Stimulated activated naive B cell treated with anti-CD40 and anti-IgM and Interleukin-4, amounts not matched to agents 10 μg/mL and 1 μg/mL and 100 μg/mL, for 72 hours (primary cell): ENCODE measurements at places on chromosomes 2 and 18.

GRCh38 chr18:49910986-49911385 lies 97.7 kb upstream of the ACAA2 start:
- DNase-seq, result no peak
- no peak overlapping the region for H3K4me3 ChIP-seq
- no peaks in the 10 kb centered on the region for H3K4me1 ChIP-seq
- H3K36me3 ChIP-seq, result no peaks in the 10 kb centered on the region
- H3K27ac ChIP-seq, result no peak overlapping the region

DNA sequence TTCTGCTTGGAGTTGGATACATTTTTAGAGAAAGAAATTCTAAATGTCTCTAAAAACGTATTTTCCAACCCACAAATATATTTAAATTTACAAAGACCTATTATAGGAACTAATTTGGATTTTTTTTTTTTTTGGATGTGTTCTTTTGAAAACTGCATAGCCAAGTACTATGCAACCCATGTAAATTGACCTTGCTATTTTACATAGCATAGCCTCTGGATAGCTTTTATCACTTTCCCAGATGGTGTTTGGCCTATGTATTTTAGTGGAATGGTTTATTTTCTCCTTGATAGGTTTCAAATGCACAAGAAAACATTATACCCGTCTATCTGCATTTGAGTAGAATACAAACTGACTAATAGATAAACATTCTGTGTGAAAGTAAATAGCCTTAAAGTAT lies 130.0 kb downstream of the FIGN start:
- no peak for DNase-seq
- no peaks in the 10 kb centered on the region for H3K27me3 ChIP-seq
- no peak overlapping the region for H3K27ac ChIP-seq
- no peak overlapping the region for H3K4me3 ChIP-seq
- no peaks in the 10 kb centered on the region for H3K4me1 ChIP-seq
- no peaks in the 10 kb centered on the region for H3K36me3 ChIP-seq

- no peaks in the 10 kb centered on the region for H3K36me3 ChIP-seq
- no peak overlapping the region for H3K4me3 ChIP-seq
- DNase-seq, result no peak
- no peaks in the 10 kb centered on the region for H3K27me3 ChIP-seq
- H3K27ac ChIP-seq, result no peak overlapping the region
These were observed 23.6 kb downstream of the KCTD1 start for GRCh38 chr18:26524504-26525351.

DNA sequence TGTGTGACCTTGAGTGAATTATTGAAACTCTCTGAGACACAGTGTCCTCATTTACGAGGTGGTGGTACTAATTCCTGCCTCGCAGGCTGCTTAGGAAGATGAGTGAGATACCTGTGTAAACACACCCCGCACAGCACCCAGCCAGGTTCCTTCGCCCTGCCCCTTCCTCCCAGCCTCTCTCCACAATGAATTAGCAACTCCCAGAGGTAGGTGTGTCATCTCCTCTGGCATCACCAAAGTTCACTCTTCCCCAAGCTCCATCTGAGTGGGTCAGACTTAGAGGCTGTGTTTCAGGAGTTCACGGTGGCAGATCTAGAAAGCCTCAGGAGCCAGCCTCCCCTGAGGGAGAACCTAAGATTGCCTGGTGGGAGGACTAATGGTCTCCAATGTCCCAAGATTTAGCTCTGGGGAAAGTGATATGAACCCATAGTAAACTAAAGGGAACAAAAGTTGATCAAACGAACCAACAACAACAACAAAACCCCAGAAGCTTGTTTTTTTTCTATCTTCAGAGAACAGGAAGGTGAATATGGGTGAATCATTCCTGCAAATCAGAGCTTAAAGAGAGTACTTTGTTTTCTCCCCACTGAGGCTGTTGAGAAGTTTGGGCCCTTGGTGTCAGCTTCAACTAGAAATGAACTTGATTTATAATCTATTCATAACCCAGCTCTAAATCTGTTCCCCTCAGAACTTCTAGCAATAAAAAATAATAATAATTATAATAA lies 44.4 kb upstream of the NRP2 start:
- DNase-seq, result no peak
- no peak overlapping the region for H3K27ac ChIP-seq
- peaks cover 17% of the 10 kb centered on the region for H3K27me3 ChIP-seq
- H3K4me3 ChIP-seq, result no peak overlapping the region
- no peaks in the 10 kb centered on the region for H3K4me1 ChIP-seq

GRCh38 chr2:20182241-20182931 lies 42.5 kb downstream of the SDC1 start:
- no peak for DNase-seq
- H3K27ac ChIP-seq, result no peak overlapping the region
- no peak overlapping the region for H3K4me3 ChIP-seq
- H3K4me1 ChIP-seq, result no peaks in the 10 kb centered on the region

DNA sequence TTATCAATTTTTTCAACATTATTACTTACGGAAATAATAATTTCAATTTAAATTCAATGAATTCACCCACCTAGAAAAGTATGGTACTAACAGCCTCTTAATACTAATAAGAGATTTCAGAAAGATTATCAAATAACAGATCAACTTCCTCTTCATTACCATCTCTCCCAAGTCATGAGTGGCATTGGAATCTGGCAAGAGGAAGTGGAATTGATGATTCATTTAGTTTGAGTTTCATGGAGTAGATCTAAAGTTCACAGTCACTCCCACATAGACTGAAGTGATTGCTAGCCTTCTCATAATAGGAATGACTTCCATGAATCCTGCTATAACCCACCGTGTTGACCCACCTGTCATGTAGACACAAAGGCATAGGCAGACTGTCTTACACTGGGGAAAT lies 77.7 kb upstream of the WDR75 start:
- no peak overlapping the region for H3K4me3 ChIP-seq
- DNase-seq, result no peak
- no peaks in the 10 kb centered on the region for H3K4me1 ChIP-seq
- H3K27ac ChIP-seq, result no peak overlapping the region
- H3K36me3 ChIP-seq, result no peaks in the 10 kb centered on the region

DNA sequence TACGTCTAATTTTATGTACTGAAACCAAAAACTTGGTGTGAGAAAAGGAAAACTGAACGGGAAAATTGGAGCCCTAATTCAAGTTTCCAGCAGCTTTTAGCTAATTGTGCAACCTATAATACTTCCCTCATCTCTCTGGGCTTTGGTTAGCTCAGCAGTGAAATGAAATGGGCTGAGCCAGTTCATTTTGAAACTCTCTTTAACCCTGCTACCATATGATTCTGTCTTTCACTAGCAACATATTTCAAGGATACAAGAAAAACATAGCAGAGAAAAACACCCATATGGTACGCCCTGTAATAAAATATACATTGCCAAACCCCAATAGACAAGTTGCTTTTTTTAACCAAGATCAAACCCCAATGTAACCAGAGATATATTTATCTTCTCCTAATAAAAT lies 799 bp downstream of the SYT4 start:
- H3K27me3 ChIP-seq, result peaks cover 22% of the 10 kb centered on the region
- no peak overlapping the region for H3K4me3 ChIP-seq
- DNase-seq, result no peak
- H3K36me3 ChIP-seq, result no peaks in the 10 kb centered on the region
- peaks cover 1% of the 10 kb centered on the region for H3K4me1 ChIP-seq
- no peak overlapping the region for H3K27ac ChIP-seq

DNA sequence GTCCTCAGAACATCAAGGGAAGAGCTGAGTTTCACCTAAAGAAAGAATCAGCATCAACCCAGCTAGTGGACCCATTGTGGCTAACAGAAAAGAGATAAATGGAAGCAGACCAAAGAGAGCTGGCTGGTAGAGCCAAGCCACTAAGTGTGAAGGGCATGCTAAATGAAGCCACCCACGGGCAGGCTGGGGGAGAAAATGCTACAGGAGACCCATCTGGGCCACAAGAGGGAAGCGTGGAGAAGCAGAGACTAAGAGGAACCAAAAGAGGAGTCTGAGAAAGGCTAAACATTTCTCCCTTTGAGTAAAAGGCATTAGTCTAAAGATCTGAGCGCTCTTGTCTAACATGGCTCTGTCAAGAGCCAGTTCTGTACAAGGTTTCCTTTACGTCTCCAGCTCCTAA lies 15.8 kb downstream of the CWC22 start:
- DNase-seq, result peak; percentile 9
- H3K4me3 ChIP-seq, result peak overlapping the region; percentile 8
- H3K4me1 ChIP-seq, result peaks cover 39% of the 10 kb centered on the region
- H3K27ac ChIP-seq, result peak overlapping the region; percentile 63
- H3K36me3 ChIP-seq, result peaks cover 32% of the 10 kb centered on the region
- no peaks in the 10 kb centered on the region for H3K27me3 ChIP-seq

- no peak overlapping the region for H3K4me3 ChIP-seq
- no peaks in the 10 kb centered on the region for H3K4me1 ChIP-seq
- H3K36me3 ChIP-seq, result no peaks in the 10 kb centered on the region
These were observed 86.3 kb upstream of the KCTD1 start for GRCh38 chr18:26634631-26635030.

GRCh38 chr18:37889963-37890362 lies 324.4 kb upstream of the CELF4 start:
- H3K4me1 ChIP-seq, result no peaks in the 10 kb centered on the region
- no peaks in the 10 kb centered on the region for H3K27me3 ChIP-seq
- no peak for DNase-seq
